Right renal pelvis (tissue), 4 donors: ENCODE measurements at places on chromosomes 12 and 14.
A peak's percentile ranks its signal among the peaks of the same experiment; 100 is the strongest.

DNA sequence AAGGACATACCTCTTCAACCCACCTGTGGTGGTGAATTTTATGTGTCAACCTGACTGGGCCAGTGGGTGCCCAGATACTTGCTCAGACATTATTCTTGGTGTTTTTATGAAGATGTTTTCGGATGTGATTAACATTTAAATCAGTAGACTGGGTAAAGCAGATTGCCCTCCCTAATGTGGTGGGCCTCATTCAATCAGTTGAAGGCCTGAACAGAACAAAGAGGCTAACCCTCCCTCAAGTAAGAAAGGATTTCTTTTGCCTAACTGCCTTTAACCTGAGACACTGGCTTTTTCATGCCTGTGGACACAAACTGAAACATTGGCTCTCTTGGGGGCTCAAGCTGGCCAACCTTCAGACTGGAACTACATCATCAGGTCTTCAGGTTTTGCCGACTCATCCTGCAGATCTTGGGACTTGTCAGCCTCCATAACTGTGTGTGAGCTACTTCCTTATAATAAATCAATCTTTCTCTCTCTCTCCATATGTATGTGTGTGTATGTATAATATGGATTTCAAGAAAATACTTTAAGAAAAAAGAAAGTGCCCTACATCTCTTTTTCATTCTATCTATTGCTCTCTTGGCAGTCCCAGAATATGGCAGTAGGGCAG, 39.4 kb downstream of the RTN1 start:
- no peak for DNase-seq

GRCh38 chr12:111035578-111036301, 115.4 kb upstream of the MYL2 start:
- DNase-seq = no peak

- no peak for DNase-seq
Measured at GRCh38 chr12:62248873-62249272, 11.3 kb upstream of the USP15 start.

- no peak for DNase-seq
Measured at GRCh38 chr12:124592050-124592449, 24.6 kb upstream of the NCOR2 start.

DNA sequence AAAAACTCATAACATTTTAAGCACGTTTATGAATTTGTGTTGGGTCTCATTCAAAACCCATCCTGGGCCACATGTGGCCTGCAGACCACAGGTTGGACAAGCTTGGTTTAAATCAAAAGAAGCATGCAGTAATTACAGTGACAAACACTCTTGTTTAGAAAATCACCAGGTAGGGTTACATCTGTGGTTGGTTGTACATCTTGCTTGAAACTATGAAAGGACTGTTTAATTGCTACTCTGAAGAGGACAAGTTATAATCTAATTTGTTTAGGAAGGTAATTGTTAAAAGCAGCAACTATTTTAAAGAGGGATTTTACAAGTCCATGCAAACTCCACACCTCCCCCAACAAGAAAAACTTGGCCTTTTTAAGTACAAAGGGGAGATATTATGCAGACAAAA, 4.0 kb downstream of the TRIP11 start:
- DNase-seq = no peak

DNA sequence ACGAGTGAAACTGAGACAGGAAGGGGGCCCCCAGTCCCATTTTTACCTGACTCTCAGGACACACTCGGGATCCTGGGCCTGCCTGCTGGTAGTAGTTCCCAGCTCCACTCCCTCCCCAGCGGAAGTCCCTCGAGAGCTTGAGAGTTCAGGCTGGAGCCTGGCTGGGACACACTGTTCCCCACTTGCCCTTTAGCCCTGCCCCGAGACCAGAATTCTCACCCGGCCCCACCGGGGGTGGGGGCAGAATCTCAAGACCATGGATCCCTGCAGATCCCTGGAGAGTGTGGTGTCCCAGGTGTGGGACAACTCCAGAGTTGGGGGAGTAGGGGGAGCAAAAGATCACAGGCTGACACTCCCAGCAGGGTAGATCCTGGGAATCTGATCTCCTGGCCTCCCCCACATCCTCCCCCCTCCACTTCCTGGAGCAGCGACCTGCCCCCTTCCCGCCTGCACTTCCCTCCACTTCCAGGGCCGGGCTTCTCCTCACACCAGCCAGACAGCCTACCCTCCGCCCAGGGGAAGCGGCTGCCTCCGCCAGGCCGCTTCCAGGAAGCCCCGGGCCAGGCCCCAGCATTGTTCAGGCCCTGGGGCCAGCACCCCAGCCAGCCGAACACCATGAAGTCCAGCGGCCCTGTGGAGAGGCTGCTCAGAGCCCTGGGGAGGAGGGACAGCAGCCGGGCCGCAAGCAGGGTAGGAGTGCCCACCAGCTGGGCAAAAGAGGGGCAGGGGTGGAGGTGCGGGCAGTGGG, at the start of gene TNS2:
Gene TNS2, plus strand, starts transcription at position 495 of the 748 bp plus-strand sequence. Its CDS starts 121 bp downstream, at position 616.
- no peak for DNase-seq

DNA sequence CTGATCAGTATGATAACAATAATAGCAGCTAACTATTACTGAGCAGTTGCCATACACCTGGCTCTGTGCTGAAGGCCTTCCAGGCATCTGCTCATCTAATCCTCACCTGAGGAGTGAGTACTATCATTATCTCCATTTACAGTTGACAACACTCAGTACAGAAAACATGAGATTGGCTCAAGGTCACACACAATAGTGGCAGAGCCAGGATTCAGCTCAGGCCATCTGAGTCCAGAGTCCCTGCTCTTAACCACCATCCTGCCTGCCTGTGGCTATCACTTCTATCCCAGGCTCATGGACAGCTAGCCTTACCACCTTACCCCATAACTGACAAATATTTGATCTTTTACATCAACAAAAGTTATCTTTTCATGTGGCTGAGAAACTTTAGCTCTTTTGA, 155.5 kb downstream of the PPM1H start:
- DNase-seq = no peak

GRCh38 chr12:126107659-126108058, 1042.4 kb downstream of the AACS start:
- DNase-seq = no peak

DNA sequence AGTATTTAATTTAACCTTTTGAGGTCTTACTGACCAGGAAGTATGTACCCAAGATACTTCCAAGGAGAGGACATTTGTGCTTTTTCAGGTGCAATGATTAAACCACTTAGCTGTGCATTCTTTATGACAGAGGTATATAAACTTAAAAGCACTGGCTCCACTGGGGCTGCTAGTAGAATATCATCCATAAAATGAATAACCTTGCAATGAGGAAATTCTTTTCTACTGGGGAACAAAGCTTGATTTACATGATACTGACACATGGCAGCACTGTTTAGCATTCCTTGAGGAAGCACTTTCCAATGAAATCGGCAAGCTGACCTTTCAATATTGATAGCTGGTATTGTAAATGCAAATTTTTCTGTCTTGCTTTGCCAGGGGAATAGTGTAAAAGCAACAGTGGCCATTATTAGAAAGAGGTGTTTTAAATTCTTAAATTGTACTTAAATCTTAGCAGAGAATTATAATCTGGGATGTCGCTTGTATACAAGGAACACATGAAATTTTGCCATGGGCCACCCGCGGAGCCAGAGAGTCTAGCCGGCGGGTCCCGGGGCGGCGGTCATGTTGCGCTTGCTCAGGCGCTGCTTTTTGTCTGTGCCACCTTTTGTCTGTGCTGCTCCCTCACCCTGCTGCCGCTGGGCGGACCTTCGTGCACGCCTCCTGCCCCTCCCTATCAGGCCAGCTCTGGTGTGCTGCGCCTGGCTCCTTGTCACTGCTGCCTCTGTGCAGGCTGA, 20.9 kb upstream of the BLTP3B start:
- DNase-seq = peak; percentile 12

GRCh38 chr14:29264865-29265264, 498.3 kb downstream of the FOXG1 start:
- DNase-seq = no peak

DNA sequence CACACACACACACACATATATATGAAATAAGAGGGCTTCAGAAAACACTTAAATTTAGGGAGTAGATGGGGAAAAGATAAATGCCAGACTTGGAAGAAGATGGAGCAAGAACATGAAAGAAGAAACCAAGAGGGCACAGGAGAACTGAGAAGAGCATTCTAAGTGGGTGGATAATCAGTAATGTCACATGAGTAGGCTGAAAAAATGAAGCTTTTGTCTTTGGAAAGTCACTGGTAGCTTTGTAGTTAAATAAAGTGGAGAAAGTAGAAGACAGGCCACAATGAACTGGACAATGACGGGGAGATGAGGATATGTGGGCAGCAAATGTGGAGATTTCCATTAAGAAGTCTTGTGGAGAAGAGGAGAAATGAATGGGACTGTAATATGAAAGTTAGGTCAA, 2.2 kb upstream of the ZC2HC1C start:
- DNase-seq = no peak

DNA sequence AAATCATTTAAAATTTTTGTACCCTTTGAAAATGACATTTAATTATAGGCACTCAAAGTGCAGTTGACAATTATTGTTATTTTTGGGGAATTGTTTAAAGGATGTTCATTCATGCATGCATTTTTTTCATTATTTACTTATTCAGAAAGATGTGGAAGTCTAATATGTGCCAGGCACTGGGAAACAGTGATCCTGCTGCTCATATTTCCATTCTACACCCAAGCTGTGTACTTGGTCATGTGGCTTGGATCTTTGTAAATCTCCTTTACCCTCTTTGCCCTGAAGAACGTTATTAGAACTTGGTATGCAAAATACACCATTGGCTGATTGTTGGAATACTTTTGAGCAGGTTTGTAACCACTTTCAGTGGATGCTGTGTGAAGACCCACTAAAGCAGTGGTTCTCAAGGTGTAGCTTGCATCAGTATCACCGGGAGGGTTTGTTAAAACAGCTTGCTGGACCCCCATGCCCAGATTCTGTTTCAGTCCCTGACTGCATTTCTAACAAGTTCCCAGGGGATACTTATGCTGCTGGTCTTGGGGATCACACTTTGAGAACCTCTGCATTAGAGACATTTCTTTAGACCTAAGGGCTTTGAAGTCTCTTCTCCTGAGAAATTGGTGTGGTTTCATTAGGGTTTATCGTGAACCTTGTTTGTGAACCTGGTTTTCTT, 47.5 kb downstream of the PRKCH start:
- no peak for DNase-seq

- no peak for DNase-seq
Measured at GRCh38 chr14:92952481-92953298, 29.7 kb downstream of the CHGA start.

GRCh38 chr14:57898837-57899572, 33.1 kb upstream of the SLC35F4 start:
- DNase-seq = no peak

GRCh38 chr12:107435072-107435471, 250.5 kb upstream of the PWP1 start:
- DNase-seq = no peak

GRCh38 chr12:113059071-113059595, 2.6 kb downstream of the DTX1 start:
- no peak for DNase-seq

DNA sequence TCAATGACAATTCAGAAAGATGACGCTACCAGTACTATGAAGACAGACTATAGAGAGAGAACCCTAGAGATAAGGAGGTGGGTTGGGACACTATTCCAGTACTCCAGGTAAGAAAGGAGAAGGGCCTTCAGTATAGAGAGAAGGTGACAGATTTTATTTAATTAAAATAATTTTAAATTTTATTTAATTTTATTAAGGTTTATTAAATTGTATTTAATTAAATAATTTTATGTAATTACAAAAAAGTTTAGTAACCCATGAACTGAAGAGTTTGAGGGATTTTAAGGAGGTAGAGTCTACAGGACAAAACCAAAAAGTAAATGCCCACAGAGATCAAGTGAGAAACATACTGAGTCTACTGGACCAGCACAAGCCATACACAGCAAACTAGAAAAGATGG, 20.3 kb downstream of the TMED10 start:
- no peak for DNase-seq

DNA sequence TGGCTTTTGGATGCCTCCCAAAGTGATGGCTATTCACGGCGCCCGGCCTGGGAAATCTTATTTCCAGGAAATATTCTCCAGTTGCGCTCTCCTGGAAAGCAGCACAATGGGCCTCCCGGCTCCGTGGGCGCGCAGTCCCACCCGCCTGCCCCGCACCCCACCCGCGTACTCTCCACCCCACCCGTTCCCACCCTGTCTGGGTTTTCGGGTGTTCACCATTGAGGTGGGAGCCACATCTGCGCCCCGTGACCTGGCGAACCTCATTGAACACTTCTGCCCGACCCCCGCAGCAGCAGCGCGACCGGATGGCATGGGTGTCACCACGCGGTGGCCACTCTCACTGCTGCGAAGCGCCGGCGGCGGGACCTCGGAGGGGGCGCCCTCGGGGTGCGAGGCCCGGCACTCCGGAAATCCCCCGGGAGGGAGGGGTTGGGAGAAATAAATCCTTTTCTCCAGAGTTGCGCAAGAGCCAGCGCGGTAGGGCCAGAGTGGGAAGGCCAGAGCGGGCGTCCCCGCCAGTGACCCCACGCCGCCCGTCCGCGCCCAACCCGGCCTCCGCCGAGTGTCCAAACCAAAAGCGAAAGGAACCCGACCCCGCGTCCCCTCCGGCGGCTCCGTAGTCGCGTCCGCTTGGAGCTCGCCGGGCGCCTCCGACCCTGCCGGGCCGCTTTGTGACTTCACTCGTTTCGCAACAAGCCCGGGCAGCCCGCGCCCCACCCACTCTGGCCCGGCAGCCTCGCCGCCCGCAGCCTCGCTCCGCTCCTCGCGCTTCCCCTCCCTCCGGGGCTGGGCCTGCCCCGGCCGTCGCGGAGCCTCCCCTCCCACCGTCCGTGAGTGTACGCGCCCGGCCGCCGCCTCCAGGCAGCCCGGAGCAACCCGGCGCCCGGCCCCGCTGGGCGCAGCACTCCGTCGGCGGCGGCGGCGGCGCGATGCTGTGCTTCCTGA, at the start of gene DRAM1:
Gene DRAM1, plus strand, starts transcription at position 720 of the 945 bp plus-strand sequence. Its CDS starts 210 bp downstream, at position 930.
- DNase-seq = no peak

DNA sequence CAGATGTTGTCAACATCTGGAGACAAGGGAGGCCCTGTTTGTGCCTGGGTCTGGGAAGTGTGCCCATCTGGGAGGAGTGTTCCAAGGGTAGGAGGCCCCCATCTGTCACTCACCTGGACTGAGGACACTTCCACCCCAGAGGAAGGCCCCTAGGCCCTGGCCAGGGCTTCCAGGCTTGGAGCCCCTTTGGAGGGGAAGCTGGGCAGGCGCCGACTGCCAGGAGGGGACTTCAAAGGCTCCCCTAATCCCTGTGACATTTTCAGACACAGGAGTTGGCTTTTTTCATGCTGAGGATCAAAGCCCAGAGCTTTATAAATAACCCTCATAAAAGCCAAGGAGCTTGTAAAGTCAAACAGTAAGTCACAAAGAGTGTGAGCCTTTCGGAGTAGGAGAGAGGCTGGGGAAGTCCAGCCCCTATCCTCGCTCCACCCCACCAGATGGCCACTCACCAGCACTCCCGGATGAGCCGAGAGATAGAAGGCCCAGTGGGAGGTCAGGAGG, 17.6 kb upstream of the FAM222A start:
- DNase-seq = peak; percentile 52

DNA sequence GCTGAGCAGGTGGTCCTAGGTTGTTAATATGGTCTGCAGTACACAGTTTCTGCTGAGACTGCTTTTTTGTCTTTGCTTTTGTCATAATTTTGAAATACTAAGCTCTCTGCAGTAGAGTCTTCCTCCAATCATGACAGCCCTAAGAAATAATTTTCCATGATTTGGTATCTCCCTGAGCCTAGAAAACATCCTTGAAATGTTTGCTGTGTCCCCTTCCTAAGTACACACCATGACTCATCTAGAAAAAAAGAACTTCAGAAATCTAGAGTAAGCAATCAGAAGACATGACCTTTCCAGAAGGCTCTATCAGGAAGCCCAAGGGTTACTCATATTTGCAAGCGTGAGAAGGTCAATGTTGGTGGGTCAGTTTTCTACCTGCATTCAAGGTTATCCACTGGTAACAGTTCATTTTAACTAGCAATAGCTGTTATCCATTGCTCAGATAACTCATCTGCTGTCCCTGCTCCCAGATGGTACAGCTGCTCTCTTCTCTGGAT, 16.4 kb downstream of the DAD1 start:
- DNase-seq = no peak
